ENCODE measurements at places on chromosomes 2 and 18.
A peak's percentile ranks its signal among the peaks of the same experiment; 100 is the strongest.

DNA sequence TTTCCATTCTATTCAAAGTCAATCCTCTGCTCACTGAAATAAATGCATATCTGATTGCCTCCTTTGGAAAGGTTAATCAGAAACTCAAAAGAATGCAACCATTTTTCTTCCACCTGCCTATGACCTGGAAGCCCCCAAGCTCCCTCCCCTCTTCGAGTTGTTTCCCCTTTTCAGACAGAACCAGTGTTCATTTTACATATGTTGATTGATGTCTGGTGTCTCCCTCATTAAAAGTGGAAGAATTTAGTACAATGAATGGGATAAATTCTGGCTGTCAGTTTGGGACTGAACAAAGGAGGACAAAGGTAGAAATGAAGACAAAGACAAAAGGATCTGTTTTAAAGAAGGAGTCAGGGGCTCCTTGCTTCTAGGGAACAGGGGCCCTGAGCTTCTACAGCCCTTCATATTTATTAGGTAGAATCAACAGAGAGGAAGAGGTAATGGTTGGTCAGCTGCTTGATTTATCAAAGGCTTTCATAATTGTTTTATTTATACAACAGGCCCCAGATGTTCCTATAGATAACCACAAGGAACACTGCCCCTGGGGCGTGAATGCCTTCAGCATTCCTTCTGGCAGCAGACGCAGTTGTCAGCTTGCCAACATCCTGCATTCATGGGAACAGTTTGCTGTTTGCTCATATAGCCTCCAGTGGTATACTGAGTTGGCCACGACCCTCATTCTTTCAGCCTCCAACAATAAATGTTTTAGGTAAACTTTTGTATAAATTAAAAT lies 949.8 kb upstream of the LRATD1 start:
- DNase-seq = no peak

GRCh38 chr2:157593411-157593810 lies 35.3 kb downstream of the ACVR1C start:
- DNase-seq = no peak

GRCh38 chr2:28729698-28730097 lies 21.9 kb upstream of the PPP1CB start:
- no peak for DNase-seq

GRCh38 chr18:6866552-6867085 lies 137.1 kb downstream of the ARHGAP28 start:
- DNase-seq = no peak

DNA sequence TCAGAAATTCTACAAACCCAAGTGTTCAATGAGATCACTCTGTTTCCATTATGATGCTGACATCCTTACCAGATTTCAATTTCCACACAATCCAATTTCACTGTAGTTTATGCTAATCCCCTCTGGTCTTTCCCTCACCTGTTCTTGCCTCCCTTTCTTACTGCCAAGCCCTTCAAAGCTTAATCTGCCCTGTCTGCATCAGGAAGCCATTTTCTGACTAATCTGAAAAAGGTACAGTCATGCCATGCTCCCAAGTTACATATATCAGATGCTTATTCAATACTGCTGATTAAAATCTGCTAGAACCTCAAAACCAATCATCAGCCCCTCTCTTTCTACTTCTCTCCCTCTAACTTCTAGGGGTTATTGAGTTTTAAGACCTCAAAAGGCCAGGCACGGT lies 8.9 kb downstream of the KRTCAP3 start:
- no peak for DNase-seq

GRCh38 chr18:40356168-40356567 lies 1598.9 kb upstream of the PIK3C3 start:
- DNase-seq = no peak

DNA sequence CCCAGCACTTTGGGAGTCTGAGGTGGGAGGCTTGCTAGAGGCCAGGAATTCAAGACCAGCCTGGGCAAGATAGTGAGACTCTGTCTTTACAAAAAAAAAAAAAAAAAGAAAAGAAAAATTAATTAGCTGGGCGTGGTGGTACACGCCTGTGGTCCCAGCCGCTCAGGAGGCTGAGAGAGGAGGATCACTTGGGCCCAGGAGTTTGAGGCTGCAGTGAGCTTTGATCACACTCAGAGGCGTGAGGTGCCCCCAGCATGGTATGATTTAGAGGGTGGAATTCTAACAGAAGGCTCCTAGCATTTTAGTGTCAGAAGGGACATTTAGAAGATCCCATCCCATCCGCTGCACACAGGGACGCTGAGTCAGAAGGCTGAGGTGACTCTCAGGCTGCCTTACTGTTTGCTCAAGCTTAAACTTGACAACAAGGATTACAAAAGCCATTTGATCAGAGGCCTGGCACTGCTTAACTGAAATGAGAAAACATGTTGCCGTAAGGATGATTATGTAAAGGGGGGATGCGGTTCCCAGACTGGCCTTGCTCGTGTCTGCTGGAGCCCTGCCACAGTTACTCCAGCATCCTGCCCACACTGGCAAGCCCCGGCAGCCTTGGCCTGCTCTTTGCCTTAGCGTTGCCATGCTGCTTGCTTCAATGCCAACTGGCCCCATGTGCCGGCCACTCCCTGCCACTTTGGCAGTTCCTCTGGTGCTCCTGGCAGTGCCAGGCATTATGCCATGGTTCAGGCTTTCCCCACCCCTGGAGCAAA lies 45.6 kb upstream of the SLC1A4 start:
- no peak for DNase-seq

DNA sequence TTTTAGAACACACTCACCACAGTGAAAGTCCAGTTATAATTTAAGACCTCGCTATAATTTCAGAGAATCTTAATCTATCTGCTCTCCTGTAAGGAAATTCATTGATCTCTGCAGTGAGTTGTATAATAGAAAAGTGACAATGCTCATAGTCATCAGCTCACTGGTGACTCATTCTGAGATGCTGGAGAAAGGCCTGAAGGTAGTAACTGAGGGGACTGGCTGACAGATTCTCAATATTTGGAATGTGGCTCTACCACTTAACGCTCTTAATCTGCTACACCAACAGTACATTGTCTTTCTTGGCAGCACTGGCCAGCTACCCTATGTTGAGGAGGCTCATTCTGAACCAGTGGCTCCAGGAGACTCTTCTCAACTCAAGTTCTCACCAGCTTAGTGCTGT lies 246.1 kb downstream of the RPRM start:
- DNase-seq = no peak

DNA sequence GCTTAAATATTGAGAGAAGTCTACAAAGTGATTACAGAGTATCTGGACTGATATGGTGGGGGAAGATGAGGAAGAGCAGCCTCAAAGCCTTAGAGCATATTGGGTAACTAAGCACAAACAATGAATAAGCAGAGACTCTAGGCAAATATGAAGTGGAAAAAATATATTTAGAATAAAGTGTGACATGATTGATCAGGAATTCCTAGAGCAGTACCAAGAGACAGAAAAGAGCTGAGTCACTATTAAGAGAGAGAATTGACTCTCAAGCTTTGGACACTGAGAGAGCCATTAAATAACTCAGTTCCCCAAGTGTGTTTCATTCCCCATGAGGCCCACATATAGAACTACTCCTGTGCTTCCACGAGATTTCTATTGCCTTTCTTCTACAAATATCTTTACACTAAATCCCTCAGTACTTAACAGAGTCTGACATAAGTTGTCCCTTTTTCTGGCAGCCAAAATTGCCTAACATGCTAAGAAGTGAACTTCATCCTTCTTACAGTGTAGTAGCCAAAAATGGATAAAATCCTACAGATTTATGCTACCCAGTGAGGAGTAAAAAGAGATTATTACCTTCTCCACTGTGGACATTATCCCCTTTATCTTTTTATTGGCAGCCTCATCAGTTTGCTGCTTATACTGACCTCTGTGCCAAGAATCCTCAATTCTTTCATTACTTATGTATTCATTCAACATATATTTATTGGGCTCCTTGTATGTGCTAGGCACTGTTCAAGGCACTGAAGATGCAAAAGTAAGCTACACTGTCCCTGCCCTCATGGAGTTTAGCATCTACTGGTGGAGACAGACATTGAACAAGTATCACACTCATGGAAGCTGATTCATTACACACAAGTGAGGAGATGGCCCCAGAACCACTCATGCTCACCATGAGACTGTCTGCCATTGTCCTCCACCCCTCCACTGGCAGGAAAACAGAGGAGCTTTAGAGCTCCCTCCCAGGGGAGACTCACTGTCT lies 45.4 kb downstream of the SLC40A1 start:
- DNase-seq = no peak

GRCh38 chr2:225764346-225764745 lies 364.8 kb downstream of the NYAP2 start:
- no peak for DNase-seq

GRCh38 chr2:64203858-64204632 lies 59.8 kb upstream of the PELI1 start:
- peak; percentile 52 for DNase-seq

DNA sequence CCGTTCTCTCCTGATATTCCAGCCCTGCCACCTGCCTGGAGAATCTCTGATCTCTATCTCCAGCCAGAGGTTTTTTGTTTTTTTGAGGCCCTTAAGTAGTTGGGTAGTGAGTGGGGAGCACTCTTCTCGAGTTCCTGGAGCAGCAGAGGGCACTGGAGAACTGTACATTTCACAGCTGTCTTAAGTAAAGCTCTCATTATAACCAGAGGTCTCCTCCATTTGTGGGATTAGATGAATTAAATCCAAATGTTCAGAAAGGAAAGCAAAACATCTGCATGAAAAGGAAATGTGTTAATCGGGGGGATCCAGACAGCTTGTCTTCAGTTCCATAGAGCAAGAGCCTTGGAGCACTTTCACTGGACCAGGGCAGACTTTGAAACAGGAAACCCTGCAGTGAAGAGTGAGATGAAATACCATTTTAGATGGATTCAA lies 32.8 kb downstream of the AOX1 start:
- DNase-seq = no peak

GRCh38 chr2:47088371-47089082 lies 66.6 kb downstream of the STPG4 start:
- no peak for DNase-seq

GRCh38 chr2:237290261-237290660 lies 123.7 kb downstream of the COL6A3 start:
- DNase-seq = no peak

- DNase-seq = no peak
Observed at GRCh38 chr2:58019229-58019628, 27.4 kb upstream of the VRK2 start.

DNA sequence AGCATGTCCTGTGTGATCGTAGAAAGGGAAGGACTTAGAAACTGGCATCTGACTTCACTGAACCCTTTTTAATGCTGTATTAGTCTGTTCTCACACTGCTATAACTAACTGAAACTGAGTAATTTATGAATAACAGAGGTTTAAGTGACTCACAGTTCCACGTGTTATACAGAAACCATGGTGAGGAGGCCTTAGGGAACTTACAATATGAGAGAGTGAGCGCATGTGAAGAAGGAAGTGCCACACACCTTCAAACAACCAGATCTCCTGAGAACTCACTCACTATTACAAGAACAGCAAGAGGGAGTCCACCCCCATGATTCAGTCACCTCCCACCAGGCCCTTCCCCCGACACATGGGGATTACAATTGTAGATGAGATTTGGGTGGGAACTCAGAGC lies 811.3 kb downstream of the CPS1 start:
- DNase-seq = no peak

GRCh38 chr18:20988726-20989125 lies 122.9 kb downstream of the ROCK1 start:
- no peak for DNase-seq

DNA sequence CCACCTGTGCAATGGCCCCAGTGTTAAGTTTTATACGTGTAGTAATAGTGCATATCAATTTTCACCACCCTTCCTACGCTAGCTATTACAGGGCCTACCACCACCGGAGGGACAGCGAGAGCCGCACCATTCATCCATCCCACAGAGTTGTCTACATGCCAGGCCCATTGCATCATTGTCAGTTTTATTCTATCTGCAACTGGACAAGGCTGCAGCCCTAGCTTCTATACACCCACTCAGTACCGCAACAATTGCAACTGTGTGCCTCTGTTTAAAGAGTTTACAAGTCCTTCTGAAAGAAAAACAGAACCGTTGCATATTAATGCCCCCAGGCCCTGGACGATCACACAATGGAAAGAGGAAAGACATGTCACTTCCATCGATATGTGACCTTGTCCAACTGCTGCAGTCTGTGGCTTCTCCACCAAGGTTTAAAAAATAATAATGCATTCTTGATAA lies 58.6 kb downstream of the ZEB2 start:
- DNase-seq = no peak

GRCh38 chr18:54776282-54776977 lies 51.8 kb upstream of the RAB27B start:
- DNase-seq = no peak

DNA sequence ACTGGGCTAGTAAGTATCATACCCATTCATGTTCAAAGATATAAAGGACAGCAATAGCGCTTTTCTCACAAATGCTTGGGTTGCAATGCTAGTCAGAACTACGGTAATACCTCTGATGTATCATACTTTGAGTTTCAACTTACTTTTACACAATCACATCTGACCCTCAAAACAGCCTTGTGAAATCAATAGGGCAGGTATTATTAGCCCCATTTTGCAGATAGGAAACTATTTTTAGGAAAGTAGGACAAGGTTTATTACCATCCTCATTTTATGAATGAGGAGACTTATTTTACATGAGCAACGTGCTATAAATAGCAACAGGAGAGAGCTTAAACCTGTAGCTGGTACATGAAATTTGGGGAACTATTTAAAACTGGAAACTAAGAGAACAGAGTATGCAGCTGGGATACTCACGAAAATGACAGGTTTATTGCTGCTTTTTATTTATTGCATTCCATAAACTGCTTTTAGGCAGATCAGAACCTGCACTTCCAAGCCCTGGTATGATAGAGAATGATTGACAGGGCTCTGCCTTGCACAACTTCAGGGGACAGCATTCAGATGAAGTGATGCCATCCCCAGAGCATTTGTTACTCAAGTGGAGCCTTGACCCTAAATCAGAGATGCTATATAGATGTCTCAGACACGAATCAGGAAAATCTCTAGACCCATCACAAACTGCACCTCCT lies 42.4 kb upstream of the PPM1B start:
- no peak for DNase-seq

- no peak for DNase-seq
Observed at GRCh38 chr2:150698016-150698661, 210.7 kb upstream of the RND3 start.

- DNase-seq = no peak
Observed at GRCh38 chr2:49858113-49858490, 703.8 kb upstream of the FSHR start.

DNA sequence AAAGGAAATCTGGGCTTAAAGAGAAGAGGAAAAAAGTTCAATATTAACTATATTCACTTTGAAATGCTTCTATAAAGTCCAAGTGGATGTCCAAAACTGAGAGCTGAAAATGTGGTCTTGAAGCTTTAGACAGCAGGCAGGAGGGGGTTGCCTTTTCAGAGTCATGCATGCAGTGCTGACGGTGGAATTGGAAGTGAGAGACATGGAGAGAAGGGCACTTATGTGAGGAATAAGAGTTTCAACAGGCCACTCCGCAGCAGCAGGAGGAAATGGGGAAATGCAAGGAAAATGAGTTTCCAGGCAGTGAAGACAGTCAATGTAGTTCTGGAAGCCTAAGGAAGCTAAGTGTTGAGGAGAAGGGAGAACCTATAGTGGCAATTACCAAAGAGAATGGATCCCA lies 33.0 kb upstream of the LRRC30 start:
- no peak for DNase-seq

GRCh38 chr18:35683021-35683420 lies 101.5 kb downstream of the GALNT1 start:
- no peak for DNase-seq

- no peak for DNase-seq
Observed at GRCh38 chr2:42523341-42523740, 29.6 kb upstream of the KCNG3 start.

- DNase-seq = no peak
Observed at GRCh38 chr2:181924336-181924735, 32.8 kb downstream of the ITPRID2 start.
